Brain microvascular endothelial cell (primary cell): ENCODE measurements at places on chromosomes 13 and 19.

- DNase-seq = no peak
Measured at GRCh38 chr13:113762538-113762937, 3.5 kb downstream of the TMEM255B start.

- DNase-seq = no peak
Measured at GRCh38 chr13:50841786-50842185, 1.7 kb downstream of the DLEU7 start.

DNA sequence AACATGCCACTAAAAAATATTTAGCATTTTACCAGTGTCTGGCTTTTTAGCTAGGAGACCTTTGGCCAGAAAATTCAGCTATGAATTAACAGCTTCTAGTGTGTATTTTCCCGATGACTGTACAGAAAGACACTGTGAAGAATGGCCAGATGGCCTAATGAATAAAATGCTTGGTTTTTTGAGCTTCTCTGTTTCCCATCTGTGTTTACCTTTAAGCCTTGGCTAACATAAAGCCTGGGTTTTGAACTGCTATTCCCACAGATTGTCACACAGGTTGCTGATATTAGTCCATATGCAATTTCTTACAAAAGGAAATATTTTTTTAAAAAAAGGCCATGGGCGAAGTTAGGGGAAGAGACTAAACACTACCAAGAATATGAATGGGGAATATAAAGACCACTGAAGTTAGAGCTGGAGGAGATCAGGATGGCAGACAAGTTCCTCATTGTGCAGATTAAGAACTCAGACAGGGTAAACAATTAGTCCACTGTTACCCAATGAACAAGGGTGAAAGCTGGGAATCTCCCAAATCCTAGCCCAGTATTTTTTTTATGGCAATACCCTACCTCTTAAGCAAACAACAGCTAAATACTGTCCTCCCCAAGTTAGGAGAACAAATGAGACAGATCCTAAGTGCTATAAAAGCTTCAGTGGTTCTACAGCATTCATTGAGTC lies 95.1 kb downstream of the DCT start:
- DNase-seq = no peak

- DNase-seq = no peak
Measured at GRCh38 chr13:81639984-81640582, 1299.2 kb upstream of the SPRY2 start.

GRCh38 chr19:8826371-8826770 lies 5.7 kb downstream of the ZNF558 start:
- DNase-seq = no peak

DNA sequence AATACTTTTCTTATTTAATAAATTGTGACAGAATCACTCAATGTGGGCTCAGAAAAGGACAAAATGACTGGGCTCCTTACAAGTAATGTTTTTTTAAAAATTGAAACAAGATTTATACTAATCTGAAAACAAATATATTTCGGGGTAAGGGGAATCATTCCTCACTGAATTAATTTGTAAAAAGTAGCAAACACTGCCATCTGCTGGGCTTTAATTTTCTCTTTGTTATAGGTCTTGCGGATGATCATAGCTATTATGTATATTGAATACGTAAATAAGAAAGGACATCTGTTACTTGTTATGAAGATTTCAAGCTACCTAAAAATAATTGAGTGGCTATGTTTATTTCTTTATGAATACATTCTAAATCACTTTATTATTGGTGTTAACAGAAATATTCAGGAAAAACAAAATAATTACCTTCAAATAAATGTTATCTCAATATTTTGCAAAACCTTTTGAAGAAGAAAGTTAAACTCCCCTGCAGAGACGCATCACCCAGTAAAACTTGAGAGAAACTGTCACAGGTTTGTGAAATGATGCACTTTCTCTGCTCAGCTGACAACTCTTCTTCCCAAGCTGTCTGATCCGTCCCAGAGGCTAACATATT lies 17.8 kb upstream of the ENOX1 start:
- peak; percentile 76 for DNase-seq

DNA sequence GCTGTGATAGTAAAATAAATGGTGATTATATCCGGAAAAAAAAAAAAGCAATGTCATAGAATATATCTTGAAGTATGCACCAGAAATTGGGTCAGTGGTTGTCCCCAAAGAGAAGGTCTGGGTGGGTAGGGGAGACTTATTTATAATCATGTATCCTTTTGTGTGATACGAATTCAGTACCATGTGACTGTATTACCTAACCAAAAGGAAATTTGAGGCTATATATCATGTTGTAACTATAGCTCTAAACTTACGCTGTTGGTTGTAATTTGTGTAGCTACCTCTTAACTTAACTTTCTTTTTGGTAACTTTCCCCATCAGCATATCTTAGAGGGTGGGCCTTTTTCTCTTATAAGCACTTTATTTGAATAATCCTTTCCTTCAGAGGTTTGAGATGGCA lies 25.2 kb upstream of the KCTD4 start:
- no peak for DNase-seq

- DNase-seq = no peak
Measured at GRCh38 chr19:15404780-15405211, 14.0 kb downstream of the AKAP8L start.

- DNase-seq = no peak
Measured at GRCh38 chr19:54541712-54542111, 31.9 kb upstream of the LILRA2 start.

DNA sequence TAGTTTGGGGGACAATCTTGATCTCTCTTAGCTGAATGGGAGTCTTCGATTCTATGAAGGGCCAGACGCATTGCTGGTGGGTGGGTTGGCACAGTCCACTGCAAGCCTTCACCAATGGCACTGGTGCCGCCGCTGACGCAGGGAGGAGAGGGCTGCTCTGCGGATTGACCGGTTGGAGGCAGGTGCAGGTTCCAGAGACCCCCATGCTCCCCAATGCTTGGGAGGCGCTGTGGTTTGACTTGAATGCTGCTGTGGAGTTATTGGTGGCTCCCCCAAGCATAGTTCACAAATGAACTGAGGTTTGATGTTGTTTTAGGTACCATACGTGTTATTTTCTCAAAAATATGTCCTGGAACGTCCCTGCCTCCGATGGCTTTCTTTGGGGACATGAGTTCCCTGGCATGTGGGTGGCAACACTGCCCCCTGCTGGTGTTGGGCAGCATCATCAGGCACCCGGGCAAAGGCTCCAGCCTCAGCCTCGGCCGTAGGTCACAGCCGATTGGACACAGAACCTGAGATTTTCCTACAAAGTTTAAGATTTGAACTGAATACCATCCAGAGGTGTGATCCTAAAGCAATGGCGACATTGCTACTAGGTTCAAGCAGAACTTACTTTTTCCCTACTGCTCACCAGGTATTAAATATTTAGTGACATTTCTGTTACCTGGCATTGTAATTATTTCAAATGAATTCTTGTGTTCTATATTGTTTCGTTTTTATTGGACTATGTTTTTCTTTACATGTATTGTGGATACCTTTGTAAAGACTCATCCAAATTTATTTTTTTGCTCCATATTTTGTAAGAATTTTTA lies 95.5 kb downstream of the ANKRD10 start:
- DNase-seq = peak; percentile 60

DNA sequence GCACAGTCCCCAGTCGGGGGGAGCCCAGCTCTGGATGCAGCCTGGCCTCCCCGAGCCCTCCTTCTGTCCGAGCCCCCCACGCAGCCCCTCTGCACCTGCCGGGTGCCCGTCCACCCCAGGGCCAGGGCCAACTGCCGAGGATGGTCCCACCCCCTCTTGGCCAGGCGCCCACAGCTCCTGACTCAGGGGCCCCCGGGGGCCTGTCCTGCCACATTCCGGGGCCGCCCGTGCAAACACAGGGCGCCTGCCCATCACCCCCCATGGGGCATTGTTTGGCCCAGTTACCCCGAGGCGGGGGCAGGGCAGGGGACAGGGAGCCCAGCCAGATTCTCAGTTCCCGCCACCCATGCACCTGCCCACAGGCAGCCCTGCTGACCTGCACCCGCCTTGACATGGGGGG lies 5.3 kb upstream of the TCF3 start:
- no peak for DNase-seq

DNA sequence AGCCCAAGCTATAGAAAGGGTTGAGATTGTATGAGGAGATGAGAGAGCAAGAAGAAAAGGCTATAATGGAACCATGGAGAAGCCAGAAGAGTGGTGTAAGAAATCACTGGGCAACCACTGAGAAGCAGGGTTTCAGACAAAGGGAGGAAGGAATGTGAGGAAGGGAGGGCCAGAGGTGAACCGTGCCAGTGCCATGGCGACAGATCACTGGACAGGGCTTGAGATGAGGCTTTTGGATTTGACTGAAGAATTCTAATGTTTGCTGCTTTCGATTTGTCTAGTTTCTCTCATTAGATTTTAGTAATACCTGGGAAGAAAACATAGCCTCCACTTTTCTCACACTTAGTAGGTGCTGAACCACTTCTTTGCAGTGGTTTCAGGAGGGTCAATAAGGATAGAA lies 6.3 kb upstream of the GPR183 start:
- no peak for DNase-seq

DNA sequence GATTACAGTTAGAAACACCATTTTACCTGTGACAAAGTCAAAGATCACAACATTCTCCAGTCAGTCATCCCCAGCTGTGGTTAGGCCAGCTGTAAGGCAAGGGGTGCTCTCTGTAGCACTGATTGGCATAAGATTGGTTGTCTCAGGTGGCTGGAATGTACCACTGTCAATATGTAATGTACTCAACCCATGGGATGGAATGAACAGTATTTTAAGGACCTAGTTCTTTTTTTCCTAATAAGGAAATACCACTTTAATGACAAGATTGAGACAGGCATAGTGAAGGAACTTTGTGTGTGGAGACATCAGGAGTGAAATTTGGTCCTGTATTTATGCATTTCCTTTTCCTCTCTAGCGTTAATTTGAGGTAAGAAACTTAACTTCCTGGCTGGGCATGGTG lies 310.7 kb downstream of the ITGBL1 start:
- no peak for DNase-seq

- no peak for DNase-seq
Measured at GRCh38 chr13:44198826-44199225, 174.8 kb upstream of the SERP2 start.

DNA sequence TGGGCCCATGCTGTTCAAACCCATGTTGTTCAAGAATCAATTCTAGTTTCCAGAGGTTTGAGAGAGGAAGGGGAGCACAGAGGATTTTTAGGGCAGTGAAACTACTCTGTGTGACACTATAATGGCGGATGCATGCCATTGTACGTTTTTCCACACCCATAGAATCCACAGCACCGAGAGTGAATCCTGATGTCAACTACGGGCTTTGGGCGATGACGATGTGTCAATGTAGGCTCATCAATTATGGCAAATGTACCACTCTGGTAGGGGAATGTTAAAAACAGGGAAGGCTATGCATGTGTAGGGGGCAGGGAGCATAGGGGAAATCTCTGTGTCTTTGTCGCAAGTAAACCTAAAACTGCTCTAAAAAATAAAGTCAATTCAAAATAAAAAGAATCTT lies 70.7 kb upstream of the UBAC2 start:
- no peak for DNase-seq

- peak; percentile 32 for DNase-seq
Measured at GRCh38 chr19:43470288-43470687, 4.9 kb upstream of the LYPD3 start.

DNA sequence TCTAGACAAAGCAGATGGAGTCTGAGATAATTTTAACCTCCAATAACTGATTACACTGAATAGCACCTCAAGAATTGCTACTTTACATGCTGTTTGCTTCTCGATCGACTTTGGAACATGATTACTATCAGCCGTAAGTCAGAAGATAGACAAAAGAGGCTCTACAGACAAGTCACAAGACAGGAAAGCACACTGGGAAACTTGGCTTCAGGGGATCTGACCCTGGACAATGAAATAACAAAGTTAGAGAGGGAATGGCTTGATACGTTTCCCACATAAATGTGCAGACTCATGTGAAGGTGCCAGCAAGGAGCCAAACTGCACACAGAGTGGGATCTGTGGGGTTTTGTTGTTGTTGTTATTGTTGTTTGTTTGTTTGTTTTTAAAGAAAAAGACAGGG lies 28.5 kb downstream of the DCLK1 start:
- no peak for DNase-seq

DNA sequence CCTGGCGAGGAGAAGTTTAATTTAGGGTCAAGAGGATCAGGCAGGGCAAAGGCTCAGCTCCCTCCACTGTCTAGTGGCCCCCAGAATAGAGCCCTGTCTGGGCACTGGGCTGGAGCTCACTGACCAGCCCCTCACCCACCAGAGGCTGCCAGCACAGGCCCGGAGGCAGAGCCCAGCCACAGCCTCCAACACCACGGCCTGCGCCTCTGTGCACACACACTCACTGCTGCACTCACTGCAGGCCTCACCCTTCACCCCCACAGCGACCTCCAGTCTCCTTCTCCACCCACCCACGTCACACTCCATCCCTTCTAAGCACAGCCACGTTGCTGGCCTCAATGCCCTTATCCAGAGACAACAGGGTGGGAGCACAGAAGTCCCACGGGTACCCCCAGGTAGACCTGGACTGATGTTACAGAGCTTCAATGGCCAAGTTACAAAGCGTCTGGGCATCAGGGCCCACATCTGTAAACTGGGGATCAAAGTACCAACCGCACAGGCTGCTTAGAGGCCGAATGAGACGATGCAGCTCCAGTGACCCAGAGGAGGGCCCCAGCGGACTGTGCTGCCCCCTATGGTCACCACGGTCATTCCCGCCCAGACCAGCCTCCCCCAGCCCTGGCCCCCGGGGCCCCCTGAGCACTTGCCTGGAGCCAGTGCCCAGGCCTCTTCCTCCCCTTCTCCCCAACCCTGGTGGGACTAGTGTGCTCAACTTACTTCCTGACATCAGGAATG lies 4.5 kb upstream of the PRKD2 start:
- no peak for DNase-seq
